ENCODE measurements at places on chromosomes 5 and 9.

GRCh38 chr5:77864997-77865396 lies 88.9 kb upstream of the TBCA start:
- DNase-seq, result no peak

- no peak for DNase-seq
These were observed 148.7 kb upstream of the COL5A1 start for GRCh38 chr9:134492721-134493460.

DNA sequence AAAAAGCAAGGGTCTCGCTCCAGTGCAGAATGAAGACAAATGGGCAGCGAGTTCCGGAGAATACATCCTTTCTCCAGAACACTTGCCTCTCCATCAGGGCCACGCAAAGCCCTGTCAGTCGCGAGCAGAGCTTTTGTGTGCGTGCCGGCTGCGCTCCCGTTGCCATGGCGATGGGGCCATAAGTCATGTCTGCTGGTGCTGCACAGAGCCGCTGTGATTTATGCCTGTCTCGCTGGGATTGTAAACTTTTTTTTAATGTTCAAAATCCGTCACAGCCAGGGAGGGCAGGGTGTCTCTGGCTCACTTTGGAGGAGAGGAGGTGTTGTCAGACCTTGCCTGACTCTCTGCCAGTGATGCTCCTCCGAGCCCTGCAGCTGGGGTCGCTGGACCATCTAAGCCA lies 272.7 kb downstream of the TRIM32 start:
- DNase-seq, result no peak

GRCh38 chr9:32558408-32558934 lies 6.1 kb upstream of the TOPORS start:
- DNase-seq, result no peak

DNA sequence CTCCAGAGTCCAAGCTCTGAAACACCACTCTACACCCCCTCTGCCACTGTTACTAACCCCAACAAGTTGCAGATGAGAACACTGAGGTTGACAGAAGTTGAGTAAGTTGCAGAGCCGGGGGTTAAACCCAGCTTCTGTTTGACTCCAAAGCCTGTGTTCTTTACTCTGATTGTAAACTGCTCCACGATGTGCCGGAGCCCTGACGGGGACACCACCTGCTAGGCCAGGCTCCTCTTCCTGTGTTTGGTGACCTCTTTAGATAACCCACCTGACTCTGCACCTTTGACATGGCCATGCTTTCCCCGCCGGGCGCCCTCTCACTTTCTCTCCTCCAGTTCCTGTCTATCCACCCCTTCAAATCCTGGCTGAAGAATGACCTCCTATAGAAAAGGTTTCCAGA lies 96.7 kb downstream of the PAX5 start:
- no peak for DNase-seq

DNA sequence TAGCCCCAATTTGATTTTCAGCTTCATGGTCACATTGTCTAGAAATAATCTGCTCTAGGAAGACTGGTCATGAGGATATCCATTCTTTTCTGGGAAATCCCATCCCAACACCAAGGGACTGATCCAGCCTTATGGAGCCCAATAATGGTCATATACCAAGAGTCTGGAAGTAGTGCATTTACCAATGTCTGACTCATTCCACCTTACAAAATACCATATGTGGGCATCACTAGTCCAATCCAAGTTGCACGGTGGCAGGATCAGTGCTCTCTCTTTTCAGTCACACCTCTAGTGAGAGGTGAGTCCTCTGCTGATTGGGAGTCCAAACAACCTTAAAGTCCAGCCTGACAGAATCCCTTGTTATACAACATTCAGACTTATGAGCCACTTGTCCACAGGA lies 73.7 kb downstream of the FEM1C start:
- DNase-seq, result no peak

GRCh38 chr9:109278848-109279247 lies 42.0 kb downstream of the EPB41L4B start:
- peak; percentile 13 for DNase-seq

GRCh38 chr9:85949586-85950335 lies 8.8 kb downstream of the NAA35 start:
- DNase-seq, result no peak

GRCh38 chr5:32455311-32455710 lies 10.8 kb upstream of the ZFR start:
- DNase-seq, result no peak

- no peak for DNase-seq
These were observed 80.1 kb downstream of the F2RL2 start for GRCh38 chr5:76542887-76543690.

- DNase-seq, result no peak
These were observed 20.6 kb downstream of the UNC5A start for GRCh38 chr5:176830995-176831423.

- no peak for DNase-seq
These were observed 22.5 kb downstream of the TPPP start for GRCh38 chr5:670396-671270.

DNA sequence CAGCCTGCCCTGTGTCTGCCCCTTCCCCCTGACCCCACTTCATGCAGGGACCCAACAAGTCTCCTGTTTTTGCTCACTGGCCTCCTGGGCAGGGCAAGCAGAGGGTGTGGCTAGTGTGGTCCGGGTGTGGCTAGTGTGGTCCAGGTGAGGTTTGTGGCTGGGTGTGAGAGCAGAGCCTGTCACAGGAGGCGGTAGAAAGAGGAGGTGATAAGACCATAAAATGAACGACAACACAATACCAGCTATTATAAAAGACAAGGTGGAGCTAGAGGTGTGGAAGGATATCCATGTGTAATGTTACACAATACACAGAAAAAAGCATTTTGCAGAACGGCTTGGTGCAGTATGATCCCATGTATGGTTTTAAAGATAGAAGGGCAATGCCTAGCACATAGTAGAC lies 23.3 kb downstream of the SPRY4 start:
- DNase-seq, result no peak

- DNase-seq, result no peak
These were observed 8.6 kb downstream of the SLC12A2 start for GRCh38 chr5:128092144-128092543.

GRCh38 chr9:120935383-120935857 lies 8.8 kb upstream of the TRAF1 start:
- peak; percentile 91 for DNase-seq

DNA sequence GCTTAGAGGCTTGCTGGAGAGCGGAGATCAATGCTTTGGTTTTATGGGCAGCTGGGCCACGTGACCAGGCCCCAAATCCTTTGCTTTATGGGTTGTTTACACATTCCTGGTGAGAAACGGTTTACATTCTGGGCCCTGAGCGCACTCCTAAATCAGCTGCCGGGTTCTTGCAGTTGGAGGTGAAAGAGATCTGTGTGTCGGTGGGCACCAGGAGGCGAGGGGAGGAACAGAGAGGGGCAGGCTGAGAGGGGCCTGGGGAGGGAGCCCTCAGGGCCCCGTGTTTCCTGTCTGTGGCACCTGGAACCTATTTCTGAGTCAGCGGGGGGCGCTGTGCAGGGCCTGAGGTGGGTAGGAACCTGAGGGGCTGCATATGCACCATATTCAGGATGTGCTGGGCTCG lies 63.5 kb upstream of the HAND1 start:
- DNase-seq, result no peak

- DNase-seq, result peak; percentile 48
These were observed 32.8 kb downstream of the GALNT10 start for GRCh38 chr5:154223320-154223719.

GRCh38 chr5:166551384-166551783 lies 1740.1 kb upstream of the WWC1 start:
- no peak for DNase-seq

- no peak for DNase-seq
These were observed 18.9 kb upstream of the PFDN1 start for GRCh38 chr5:140321796-140322195.

DNA sequence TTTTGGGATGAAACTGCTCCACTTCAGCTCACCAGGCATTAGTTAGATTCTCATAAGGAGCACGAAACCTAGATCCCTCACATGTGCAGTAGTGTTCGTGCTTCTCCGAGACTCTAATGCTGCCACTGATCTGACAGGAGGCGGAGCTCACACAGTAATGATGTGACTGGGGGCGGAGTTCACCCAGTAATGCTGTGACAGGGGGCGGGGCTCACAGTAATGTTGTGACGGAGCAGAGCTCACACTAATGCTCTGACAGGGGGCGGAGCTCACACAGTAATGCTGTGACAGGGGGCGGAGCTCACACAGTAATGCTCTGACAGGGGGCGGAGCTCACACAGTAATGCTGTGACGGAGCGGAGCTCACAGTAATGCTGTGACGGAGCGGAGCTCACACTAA lies 27.1 kb upstream of the LRRC14B start:
- DNase-seq, result no peak

DNA sequence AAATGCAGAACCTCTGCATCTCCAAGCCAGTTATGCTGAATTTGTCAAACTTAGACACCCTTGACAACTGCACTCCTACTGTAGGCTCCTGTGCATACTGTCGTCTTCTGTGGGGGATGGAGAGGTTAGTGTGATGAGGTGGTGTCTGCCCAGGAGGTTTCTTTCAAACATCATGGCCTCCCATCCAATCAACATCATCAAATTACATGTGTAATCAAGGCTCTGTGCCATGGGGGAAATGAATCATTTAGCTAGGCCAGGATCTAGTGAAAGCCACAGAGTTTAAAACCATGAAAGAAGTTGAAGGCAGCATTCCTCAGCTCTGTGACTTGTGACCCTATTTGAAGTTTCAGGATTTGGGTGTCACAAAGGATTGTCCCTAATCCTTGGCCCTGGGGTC lies 240.6 kb downstream of the MARCHF11 start:
- no peak for DNase-seq

DNA sequence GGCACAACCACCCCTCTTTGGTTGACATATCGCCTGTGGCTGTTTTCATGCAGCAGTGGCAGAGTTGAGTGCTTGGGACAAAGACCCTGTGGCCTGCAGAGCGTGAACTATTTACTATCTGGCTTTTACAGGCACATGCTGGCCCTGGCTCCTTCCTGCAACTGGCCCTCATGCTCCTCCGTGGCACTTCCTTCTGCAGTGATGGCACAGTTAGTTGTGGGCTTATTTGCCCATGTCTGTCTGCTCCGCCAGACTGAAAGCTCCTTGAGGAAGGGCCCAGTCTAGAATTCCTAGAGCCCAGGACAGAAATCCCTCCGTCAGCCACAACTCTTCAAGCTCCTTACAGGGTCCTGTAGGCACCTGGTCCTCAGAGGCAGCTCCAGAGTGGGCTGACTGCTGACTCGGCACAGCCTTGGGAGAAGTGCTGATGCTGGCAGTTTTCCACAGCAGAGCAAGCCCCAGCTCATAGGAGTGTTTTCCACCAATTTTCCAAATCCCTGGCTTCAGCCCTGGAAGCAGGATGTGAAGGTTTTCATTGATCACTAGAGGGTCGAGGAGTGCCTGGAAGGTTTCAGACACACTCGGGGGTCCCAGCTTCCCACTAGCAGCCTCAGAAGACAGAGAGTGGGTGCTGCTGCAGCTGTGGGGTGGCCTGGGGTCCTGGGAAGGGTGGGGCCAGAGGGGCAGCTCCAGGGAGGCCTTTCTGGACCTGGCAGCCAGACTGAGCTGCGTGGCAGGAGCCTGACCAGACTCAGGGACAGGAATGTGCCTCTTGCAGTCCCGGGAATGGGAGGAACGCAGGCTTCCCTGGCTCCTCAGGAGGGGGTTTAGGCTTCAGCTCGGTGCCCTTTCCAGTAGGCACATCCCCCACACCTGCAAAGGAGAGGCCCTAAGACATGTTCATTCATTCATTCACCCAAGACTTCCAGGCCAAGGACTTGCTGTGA lies 56.5 kb upstream of the ANGPTL2 start:
- DNase-seq, result no peak

GRCh38 chr5:126969548-126969947 lies 60.8 kb downstream of the MARCHF3 start:
- DNase-seq, result no peak

GRCh38 chr9:97740848-97741821 lies 44.0 kb upstream of the XPA start:
- no peak for DNase-seq

DNA sequence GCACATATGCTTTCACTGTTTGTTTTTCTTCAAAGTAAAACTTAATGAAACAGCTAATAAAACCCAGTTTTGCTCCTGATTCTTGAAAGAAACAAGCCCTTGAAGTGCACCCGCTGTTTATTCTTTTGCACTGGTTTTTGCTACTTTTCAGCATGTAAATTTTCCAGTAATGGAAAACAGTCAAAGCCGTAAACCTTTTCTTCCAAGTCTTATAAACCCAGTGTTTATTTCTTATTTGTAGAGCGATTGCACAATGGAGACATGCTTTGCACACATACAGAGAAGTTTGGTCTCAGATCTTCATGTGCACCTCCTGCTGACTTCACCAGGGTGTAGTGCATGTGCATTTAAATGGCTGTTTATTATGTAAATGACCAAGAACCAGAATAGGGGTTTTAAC lies 51.8 kb downstream of the ATG10 start:
- DNase-seq, result no peak

- DNase-seq, result no peak
These were observed 358.3 kb downstream of the SEMA5A start for GRCh38 chr5:9187614-9188013.

GRCh38 chr9:86978922-86979474 lies 31.7 kb upstream of the GAS1 start:
- no peak for DNase-seq

DNA sequence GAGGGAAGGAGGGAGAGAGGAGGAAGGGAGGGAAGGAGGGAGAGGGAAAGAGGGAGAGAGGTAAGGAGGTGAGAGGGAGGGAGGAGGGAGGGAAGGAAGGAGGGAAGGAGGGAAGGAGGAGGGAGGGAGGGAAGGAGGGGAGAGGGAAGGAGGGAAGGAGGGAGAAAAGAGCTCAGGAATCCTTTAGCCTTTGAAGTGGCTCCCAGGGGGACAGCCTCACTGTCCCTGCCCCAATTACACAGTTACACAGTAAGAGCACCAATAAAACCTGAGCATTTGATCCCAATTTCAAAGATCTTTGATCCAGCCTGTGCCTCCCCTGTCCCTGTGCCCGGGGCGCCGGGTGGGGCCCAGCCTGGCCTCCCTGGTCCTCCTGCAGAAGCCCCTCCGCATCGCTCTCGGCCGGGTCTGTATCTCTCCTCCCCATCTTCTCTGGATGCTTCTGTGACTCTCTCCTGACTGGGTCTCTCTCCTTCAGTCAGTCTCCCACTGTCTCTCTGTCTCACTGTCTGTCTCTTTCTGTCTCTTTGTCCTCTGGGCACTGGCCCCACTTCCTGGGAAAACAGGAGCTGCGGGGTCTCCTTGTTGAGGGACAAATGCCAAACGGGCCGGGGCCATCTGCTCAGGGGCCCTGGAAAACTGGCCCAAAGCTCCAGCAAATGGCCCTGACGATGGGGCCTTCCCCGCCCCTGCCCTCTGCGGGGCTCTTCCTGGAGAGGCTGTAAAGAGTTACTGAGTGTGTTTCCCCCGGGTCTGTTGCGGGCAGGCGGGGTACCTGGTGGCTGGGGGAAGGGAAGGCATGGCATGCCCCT lies 54.2 kb upstream of the EGFL7 start:
- DNase-seq, result no peak

GRCh38 chr9:121280715-121281613 lies 13.0 kb downstream of the GSN start:
- no peak for DNase-seq

- DNase-seq, result no peak
These were observed 202.7 kb downstream of the FBN2 start for GRCh38 chr5:128335339-128335738.

GRCh38 chr5:136242611-136243010 lies 49.6 kb upstream of the SMIM32 start:
- DNase-seq, result no peak

Data from NCI-H2029 treated with DMSO at 0.1 percent for 48 hours (cell line).